ENCODE measurements at places on chromosomes 5 and 9.

- no peak for DNase-seq
Observed at GRCh38 chr5:134533115-134533815, 7.8 kb downstream of the JADE2 start.

- DNase-seq: peak; percentile 37
Observed at GRCh38 chr5:125348936-125349831, 602.7 kb upstream of the ZNF608 start.

- no peak for DNase-seq
Observed at GRCh38 chr9:112896131-112896530, 5.5 kb upstream of the SLC46A2 start.

DNA sequence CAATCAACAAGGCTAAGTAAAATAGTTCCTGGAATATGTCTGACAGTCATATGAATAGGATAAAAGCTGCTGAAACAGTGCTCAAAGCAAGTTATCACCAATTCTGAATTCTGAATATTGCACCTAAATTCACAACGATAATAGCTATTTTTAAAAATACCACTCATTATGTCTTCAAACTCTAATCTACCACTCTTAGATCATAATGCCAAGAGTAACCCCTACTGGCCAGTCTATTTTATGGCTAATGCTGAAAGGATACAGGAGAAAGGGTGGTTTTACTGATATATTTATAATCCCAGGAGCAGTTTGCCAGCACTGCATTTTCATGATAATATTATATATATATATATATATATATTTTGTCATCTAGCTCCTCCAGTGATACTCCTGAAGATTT, 232.8 kb downstream of the PDE4D start:
- no peak for DNase-seq

DNA sequence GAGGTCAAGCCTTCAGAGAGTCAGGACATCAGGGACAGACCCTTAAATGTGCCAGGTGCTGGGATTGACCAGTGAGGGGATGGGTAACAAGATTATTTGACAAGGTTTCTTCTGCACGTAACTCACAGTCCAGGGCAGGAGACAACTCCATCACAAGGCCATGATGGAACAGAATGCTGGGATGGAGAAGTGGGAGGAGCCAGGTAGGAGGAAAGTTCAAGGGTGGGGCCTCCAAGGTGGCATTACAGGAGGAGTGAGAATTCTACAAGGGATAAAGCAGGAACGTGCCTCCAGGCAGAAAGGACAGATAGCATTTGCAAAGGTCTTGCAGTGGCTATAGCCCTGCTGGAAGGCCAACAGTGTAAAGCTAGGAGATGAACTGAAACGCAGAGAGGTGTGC, 102.2 kb downstream of the FGF18 start:
- DNase-seq: no peak

GRCh38 chr9:96192710-96193109, 109.3 kb downstream of the HSD17B3 start:
- DNase-seq: no peak
